Fibroblast of skin of right quadriceps (primary cell): ENCODE measurements at places on chromosomes 12 and 14.

DNA sequence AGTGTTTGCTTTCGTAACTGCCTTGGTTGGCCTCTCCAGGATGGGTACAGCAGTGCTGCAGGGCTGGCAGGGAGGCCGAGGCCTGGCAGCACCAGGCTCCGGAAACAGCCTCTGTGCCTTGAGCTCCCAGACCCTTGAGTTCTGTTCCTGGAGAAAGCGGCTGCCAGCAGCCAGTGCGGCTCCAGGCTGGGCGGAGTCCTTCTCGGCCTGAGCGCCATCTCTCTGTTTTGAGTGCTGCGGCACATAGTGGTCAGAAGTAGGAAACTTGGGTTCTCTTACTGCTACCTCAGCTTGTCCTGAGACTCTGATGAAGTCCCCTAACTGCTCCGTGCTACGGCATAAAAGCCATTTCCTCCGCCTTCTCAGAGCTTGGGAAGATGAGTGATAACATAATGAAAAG lies 65.9 kb downstream of the KCNA1 start:
- no peak for DNase-seq

GRCh38 chr14:33435911-33436689 lies 497.4 kb downstream of the NPAS3 start:
- DNase-seq = peak; percentile 81

DNA sequence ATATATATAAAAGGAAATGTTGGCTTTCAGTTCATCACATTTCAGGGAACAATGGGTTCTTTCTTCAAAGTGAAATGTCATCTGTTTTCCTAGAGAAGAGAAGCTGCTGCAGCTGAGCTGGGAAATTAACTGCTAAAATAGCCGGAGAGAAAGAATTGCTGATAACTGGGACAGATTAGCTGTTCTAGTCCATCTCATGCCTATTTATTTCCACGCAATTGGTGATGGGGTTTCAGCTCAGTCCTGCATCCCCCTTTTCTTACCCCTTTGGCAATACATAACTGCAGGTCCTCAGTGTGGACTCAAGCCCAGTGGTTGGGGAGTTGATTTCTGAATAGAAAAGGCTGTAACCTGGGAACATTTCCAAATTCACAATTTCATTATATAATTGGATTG lies 436.9 kb upstream of the TMEM132C start:
- no peak for DNase-seq

- no peak for DNase-seq
These were observed 35.8 kb downstream of the BHLHE41 start for GRCh38 chr12:26088998-26089397.

GRCh38 chr14:50343434-50343833 lies 31.3 kb downstream of the DMAC2L start:
- peak; percentile 60 for DNase-seq

DNA sequence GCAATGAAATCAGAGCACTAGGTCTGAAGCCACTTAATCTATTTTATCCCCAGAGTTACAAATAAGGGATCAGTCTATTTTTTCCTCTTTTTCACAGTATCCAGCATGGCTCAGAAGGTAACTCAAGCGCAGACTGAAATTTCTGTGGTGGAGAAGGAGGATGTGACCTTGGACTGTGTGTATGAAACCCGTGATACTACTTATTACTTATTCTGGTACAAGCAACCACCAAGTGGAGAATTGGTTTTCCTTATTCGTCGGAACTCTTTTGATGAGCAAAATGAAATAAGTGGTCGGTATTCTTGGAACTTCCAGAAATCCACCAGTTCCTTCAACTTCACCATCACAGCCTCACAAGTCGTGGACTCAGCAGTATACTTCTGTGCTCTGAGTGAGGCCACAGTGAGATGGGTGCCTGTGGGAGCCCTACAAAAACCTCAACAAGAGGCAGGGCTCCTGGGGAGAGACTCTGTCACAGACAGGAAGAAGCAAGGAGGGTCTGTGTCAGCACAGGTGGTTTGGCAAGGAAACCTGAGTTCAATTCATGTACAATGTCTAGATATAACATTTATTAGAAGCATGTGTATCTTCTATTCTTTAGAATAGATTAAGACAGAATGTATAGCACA lies 334.3 kb upstream of the OR4E1 start:
- DNase-seq = no peak

- DNase-seq = no peak
These were observed 11.9 kb upstream of the BCL7A start for GRCh38 chr12:122009741-122010140.

- no peak for DNase-seq
These were observed 57.4 kb downstream of the FOXN3 start for GRCh38 chr14:89359477-89360222.

GRCh38 chr14:24889843-24890242 lies 160.1 kb downstream of the STXBP6 start:
- no peak for DNase-seq

- no peak for DNase-seq
These were observed 189.7 kb downstream of the FSCB start for GRCh38 chr14:44317441-44317746.

GRCh38 chr14:51424561-51425251 lies 184.7 kb downstream of the TMX1 start:
- peak; percentile 80 for DNase-seq

- peak; percentile 42 for DNase-seq
These were observed 53.7 kb downstream of the GALNT4 start for GRCh38 chr12:89470741-89471509.

DNA sequence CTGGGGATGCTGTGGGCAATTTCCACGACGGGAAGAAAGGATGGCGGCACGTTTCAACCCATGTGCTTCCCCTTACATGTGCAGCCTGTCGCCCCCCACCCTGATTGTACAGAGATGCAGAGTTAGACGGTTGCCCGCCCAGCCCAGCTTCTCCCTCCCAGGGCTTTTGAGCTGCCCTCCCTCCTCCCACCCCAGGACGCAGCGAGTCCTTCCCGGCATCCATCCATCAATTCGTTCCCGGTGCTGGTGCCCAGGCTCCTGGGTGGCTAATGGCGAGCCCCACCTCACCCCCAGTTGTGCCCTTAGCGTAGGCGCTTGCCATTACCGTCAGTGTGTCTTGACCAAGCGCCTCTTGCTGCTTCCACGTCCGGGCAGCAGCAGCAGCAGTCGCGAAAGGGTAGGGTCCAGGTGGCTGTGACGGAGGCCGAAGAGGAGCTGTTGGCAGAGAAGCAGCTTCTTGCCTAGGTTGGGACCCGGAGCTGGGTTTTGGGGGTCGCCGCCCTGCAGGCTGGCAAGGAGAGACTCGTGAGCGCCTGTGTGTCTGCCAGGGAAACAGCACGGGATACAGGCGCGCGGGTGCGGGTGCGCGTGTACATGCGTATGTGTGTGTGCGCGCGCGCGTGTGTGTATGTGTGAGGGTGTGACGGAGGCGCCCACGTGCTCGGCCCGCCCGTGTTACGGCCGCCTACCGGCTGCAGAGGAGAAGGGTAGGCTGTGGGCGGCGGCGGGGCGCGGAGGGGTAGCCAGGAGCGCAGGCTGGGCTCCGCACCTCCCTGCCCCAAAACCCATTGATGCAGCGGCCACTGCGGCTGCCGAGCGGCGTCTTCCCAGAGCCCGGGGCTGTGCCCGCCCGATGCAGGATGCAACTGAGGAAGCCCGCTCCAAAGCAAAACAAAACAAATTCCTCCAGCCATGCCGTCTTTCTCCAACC lies at the start of gene SLC6A15:
SLC6A15 (minus strand) TSS at position 602 of the 931 bp plus-strand sequence. CDS start 20,679 bp downstream, outside the sequence.
- peak; percentile 85 for DNase-seq

DNA sequence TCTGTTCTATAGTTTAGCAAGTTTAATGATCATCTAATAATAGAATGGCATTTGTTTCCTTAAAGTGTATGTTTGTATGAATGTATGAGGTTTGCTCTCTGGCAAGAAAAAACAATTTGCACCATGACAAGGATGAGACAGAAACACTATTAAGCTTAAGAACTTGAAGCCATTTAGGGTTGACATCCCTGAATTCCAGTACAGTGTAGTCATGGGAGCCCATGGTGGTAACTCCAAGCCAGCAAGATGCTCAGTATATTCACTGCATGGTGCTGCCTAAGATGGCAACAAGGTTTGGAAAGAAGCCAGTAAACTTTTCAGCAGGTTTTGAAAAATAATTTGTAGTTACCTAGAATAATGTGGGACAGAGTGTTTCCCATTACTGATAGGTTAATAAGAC lies 158.6 kb downstream of the PRIMA1 start:
- DNase-seq = no peak

DNA sequence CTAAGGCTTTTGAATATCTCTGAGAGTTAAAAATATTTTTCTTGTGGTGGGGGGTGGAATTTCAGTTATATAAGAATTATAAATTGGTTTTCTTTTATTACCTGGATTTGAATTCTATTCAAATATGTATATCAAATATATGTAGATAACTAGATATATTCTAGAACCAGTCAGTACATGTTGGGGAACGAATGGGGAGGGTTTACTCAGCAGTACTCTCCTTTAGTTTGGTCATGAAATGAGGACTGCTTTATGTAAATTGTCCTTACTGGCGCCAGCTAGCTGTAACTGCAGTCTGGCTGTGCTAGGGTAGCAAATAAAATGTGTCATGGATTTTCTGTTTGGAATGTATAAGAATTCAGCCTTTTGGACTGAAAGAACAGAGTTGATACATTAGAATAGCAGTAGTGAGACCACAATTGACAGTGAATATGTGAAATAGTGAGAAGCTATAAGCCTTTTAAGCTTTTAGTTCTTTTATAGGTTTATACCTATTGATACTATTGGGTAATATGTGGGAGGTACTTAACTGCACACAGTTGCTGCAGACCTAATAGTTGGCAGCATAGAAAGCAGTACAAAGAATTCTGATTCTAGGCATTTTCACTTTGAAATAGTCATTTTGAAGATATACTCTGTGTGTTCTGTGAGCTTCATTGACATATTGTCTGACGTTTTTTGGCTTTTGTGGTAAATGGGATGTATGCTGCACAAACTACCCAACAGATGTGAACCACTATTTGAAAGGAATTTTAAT lies 29.0 kb downstream of the ATF7IP start:
- DNase-seq = peak; percentile 77

DNA sequence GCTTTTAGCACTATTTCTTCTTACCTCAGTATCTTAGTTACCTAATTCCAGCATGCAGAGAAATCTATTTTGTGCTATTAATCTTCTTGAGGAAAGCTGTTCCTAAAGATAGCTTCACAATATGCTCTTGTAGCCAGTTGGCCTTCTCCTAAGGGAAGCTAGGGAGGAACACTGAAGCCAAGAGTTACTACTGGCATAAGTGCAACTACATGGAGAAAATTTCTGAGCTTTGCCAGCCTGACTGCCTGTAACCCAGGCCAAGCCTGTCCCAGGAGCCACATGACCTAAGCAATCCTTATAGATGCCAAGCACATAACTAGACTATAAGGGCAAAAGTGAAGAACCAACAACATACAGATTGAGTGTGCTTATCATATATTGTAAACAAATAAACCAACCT lies 890.2 kb downstream of the FLRT2 start:
- DNase-seq = no peak
